NCI-H2171 (cell line): ENCODE measurements at places on chromosomes 1 and 21.

GRCh38 chr1:167137332-167137781, 43.5 kb downstream of the STYXL2 start:
- DNase-seq, result peak; percentile 5

GRCh38 chr1:6041432-6042062, 4.1 kb upstream of the KCNAB2 start:
- no peak for DNase-seq

- no peak for DNase-seq
These were observed 189.6 kb upstream of the ST6GALNAC5 start for GRCh38 chr1:76677416-76678405.

- no peak for DNase-seq
These were observed 16.7 kb upstream of the ZNF644 start for GRCh38 chr1:91038582-91038981.

GRCh38 chr1:156664767-156665411, 12.3 kb downstream of the NES start:
- no peak for DNase-seq

GRCh38 chr1:223813645-223814044, 32.1 kb downstream of the TP53BP2 start:
- no peak for DNase-seq

DNA sequence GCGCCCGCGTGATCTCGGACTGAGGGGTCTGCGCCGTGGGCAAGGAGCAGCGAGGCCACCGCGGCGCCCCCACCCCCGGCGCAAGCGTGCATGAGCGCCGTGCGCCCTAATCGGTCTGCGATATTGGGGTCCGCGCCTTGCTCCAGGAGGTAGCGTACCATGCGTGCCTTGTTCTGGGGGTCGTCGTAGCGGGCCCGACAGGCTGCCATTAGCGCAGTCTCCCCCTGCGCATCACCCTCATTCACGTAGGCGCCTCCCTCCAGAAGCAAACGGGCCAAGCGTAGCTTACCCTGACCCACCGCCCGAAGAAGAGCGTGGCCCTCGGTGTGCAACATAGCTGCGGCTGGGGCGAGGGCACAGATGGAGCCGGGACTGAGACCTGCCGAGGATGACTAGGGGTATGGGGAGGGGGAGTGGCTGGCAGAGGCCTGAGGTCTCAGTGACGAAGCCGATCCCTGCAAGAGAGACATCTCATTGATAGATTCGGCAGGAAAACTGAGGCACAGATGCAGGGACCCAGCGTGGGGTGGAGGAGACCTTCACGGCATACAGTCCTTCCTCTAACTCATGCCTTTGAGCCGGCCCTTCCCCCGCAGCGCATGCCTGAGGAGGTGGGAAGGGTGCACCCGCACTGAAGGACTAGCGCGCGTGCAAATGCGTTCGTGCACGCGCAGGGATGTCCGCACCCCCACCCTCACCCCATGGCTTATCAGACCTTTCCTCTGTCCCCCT, 2.8 kb downstream of the ANKRD34A start:
- DNase-seq, result peak; percentile 23

DNA sequence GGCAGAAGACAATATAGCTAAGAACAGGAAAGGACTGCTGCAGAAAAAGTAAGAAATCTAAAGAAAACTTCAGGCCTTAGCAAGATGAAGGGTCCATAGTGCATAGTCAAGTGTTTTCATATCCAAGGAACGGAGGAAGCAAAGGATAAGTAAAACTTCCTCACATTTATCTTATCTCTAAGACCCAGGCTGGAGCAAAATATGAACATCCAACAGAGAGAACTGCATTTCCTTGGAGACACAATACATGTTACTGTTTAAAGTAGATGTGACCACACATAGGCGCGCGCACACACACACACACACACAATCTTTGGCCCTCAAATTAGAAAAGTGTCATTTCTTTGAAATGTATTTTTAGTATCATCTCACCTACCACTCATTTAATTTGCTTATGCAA, 66.7 kb downstream of the TTLL7 start:
- no peak for DNase-seq

GRCh38 chr1:186443638-186444037, 17.3 kb downstream of the PDC start:
- no peak for DNase-seq

DNA sequence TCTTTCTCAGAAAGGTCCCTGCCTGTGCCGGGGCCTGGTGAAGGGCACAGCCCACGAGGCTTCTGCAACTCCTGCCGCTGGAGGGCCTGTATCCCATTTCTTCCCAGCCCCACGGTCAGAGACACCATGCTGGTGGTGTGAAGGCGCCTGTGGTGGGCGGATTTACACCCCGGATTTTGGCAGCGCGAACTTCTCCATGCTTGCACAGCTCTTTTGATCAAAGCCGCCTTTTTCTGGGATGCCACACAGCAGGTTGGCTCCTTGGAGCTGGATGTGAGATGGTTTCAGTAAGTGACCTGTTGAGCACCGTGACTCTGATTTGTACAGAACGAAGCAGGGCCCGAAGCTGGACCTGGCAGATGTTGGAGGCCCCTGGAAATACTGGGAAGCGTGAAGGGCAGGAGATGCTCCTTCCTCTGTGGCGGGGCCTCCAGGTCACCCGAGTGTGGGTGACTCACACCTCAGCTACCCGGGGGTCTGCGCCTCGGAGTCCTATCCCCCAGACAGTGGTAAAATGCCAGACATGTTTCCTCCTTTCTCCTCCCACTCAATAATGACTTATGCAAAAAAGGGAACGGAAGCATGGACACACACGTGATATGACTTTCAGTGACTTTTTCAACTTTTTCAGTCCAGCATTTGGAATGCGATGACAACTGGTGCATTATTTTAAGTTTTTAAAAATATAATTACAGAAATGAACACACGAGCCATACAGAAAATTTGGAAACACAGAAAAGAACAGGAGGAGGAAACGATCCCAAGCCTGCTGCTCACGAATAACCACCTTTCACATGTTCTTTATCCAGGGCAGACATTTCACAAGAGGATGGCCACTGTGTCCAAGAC, 9.0 kb downstream of the UMODL1 start:
- no peak for DNase-seq
